ENCODE measurements at places on chromosomes 7 and 10. TPM values are rescaled to one million over a fixed set of nuclear protein-coding genes. Genes with fewer than 3 reads are reported as not detected.
A peak's percentile ranks its signal among the peaks of the same experiment; 100 is the strongest.

DNA sequence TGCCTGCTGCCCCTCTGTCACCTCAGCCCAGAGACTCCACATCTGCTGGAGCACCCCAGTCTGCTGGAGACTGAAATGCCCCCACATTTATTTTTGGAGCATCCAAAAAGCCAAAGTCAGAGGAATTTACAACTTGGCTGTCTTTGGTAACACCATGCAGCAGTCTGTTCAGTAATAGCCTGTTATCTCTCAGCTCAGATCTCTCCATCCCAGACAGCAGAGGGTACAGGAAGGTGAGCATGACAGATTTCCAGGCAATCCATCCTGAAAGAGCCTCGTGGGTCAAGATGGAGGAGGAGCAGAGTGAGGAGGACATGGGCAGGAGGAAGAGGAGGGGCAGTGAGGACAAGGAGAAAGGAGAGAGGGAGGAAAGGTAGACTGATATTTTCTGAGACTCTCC lies 55.9 kb downstream of the GRID1 start:
- DNase-seq, result no peak
- no peak overlapping the region for H3K4me3 ChIP-seq
- H3K36me3 ChIP-seq, result no peaks in the 10 kb centered on the region
- no peaks in the 10 kb centered on the region for H3K4me1 ChIP-seq
- H3K27me3 ChIP-seq, result no peaks in the 10 kb centered on the region

- peak overlapping the region; percentile 36 for H3K27ac ChIP-seq
- H3K27me3 ChIP-seq, result no peaks in the 10 kb centered on the region
- no peaks in the 10 kb centered on the region for H3K36me3 ChIP-seq
- DNase-seq, result no peak
Observed at GRCh38 chr10:29949411-29950011, 109.9 kb downstream of the JCAD start.

DNA sequence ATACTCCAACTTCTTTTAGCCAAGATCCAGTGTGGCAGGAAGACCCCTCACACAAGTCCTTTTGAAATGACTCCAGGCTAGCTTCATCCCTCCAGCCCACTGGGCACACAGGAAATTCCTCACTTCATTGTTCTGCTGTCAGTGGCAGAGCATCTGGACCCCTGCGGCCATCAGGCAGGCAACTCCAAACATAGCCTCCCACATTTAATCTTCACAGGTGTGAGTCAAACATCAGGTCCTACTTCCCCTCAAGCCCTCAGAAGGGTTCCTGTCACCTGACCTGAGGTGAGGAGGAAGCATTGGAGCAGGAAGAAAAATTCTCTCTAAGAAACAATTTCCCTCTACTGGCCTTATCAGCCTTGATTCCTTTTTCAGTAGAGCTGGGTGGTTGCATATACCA lies 51.1 kb upstream of the C1GALT1 start:
- H3K36me3 ChIP-seq, result no peaks in the 10 kb centered on the region
- no peak overlapping the region for H3K4me3 ChIP-seq
- H3K27me3 ChIP-seq, result no peaks in the 10 kb centered on the region
- no peak overlapping the region for H3K27ac ChIP-seq

GRCh38 chr7:137685433-137686164 lies 161.2 kb downstream of the DGKI start:
- no peaks in the 10 kb centered on the region for H3K27me3 ChIP-seq
- H3K36me3 ChIP-seq, result no peaks in the 10 kb centered on the region
- no peak overlapping the region for H3K27ac ChIP-seq

The SH2D4B gene
- total RNA-seq, result not detected

All from colonic mucosa (tissue), 4 donors.